ENCODE measurements at places on chromosomes 4 and X.

DNA sequence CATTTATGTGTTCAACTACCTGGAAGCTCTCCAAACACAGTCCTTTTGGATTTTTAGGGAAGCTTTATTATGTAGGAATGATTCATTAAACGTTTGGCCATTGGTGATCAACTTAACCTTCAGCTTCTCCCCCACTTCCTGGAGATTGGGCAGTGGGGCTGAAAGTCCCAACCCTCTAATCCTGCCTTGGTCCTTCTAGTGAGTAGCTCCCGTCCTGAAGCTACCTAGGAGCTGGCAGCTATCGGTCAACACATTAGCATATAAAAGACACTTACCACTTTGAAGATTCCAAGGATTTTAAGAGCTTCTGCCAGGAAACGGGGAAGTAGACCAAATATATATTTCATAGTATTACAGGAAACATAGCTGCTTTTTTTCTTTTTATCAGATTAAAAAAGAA is 69.7 kb downstream of the MCUB start:
- DNase-seq, result no peak

GRCh38 chr4:78764498-78764961 is 11.6 kb upstream of the BMP2K start:
- DNase-seq, result no peak

- DNase-seq, result no peak
Observed at GRCh38 chr4:72857787-72858186, 211.7 kb downstream of the COX18 start.

DNA sequence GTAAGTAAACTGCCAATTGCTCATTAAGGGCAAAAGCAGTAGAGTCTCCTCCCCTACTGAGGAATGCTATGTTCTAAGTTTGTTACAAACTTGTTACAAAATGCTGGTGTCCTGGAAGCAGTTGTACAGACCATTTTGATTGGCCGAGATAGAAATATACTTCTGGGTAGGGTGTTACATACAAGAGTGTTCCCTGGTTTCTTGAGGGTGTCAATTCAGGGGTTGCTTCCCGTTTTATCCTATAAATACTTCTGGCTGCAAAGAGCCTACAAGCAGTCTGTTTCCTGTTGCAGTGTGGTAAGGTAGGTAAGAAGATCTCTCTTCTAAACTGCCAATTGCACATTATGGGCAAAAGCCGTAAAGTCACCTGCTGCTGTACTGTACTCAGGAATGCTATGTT is 5.7 kb downstream of the TRPC5OS start:
- DNase-seq, result no peak

DNA sequence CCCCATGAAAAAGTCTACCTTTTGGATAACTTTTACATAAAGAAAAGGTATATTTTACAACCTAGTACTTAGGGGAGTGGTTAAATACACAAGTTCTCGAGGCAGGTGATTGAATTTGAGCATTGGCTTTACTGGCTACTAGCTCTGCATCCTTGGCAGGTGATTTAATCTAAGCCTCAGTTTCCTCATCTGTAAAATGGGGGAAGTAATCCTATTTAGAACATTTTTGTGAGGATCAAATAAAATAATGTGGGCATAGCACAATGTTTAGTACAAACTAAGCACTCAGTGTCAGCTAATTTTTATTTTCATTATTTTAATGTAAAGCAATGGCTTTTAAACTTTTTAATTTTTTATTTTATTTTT is 102.9 kb downstream of the CEP135 start:
- DNase-seq, result no peak

GRCh38 chr4:25984266-25984665 is 70.2 kb downstream of the SMIM20 start:
- DNase-seq, result no peak

- no peak for DNase-seq
Observed at GRCh38 chr4:25110527-25111329, 49.5 kb downstream of the SEPSECS start.

DNA sequence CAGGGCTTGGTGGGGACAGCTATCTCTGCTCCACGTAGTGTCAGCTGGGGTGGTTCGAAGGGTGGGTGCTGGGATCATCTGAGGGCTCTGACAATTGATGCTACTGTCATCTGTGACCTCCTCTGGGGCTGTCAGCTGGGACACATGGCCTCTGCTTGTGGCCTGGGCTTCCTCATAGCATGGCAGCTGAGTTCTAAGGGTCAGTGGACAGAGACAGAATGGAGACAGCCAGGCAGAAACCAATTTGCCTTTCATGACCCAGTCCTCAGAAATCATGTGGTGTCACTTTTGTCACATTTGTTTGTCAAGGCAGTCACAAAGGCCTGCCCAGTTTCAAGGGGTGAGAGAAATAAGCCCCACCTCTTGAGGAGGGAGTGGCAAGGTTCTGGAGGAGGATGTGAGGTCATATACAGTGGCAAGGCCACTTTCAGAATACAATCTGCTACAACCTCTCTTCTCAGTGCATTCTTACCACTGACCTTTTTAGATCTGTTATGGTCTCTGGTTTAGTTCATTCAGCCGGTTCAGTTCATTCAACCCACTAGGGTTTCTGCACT is 103.6 kb upstream of the BCOR start:
- DNase-seq, result no peak

DNA sequence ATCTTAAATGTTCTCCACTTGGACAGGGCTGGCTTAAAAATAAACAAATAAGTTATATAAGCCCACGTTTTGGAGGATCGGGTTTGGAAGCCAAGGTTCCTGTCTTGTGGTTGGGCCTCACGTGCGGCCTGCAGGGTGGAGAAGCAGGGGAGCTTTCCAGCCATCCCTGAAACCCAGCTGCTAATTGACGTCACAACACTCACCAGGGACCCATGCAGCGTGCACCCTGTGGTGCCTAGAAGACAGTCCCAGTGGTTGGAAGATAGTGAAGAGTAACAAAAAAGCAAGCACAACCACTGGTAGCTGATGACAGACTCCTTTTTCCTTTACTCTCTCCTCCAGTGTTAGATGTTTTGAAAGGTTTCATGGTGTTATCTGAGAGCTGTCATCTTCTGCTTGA is 142.0 kb upstream of the RBPJ start:
- DNase-seq, result no peak

DNA sequence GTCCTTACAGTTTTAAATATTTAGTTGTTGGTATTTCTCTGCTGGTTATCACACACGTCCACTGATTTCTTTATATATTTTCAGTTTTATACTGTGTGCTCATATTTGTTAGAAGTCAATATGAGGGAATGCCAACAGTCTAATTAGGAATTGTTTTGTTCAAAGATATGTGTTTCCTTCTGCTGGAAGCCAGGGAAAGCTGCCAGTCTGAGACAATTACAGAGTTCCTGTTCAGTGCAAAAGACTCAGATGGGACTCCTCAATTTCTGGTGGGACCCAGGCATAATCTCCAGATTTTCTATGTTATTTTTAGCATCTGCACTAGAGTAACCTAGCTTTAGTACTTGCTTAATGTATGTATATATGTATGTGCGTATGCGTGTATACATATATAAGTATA is 486.0 kb downstream of the GRID2 start:
- DNase-seq, result no peak

DNA sequence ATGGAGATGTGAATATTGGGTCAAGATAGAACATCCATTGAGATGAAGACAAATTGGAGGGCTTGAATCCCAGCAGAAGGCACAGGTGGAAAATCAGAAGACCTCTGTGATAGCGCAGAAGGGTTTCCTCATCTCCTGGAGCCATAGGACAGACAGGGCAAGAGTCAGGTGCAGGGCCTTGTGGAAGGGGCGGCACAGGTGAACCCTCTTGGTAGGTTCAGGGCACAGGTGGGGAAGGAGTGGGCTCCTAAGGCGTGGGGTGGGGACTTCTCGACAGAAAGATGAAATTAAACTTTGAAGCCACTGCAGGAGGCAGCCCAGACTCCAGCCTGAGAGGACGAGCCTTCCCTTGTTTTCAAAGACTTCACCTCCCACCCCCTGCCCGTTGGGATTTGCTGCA is 9.3 kb upstream of the RGS12 start:
- no peak for DNase-seq

GRCh38 chr4:146073517-146073916 is 102.0 kb upstream of the LSM6 start:
- peak; percentile 5 for DNase-seq

- DNase-seq, result no peak
Observed at GRCh38 chr4:128775477-128775876, 34.0 kb upstream of the JADE1 start.

- DNase-seq, result no peak
Observed at GRCh38 chrX:150935467-150935866, 37.0 kb upstream of the CD99L2 start.

- DNase-seq, result no peak
Observed at GRCh38 chrX:97260679-97261078, 377.0 kb downstream of the RPA4 start.

DNA sequence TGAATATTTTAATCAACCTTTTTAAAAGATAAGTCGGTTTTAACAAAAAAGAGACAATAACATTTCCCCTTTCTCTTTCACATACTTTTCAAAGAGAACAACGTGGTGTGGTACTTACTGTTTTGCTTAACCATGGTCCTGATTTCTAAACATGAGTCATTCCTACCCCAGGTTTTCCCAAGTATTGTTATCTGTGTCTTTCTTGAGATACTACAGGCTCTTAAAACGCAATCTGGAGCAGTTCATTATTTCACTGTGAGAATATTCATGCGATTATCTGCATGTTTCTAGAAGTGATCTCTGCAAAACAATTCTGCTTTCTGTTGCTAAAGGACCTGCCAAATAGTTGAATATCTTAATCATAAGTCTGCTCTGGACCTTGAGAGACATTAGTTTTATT is 127.3 kb downstream of the TENM3 start:
- no peak for DNase-seq

- peak; percentile 86 for DNase-seq
Observed at GRCh38 chr4:113368056-113368455, 318.6 kb downstream of the ANK2 start.

- no peak for DNase-seq
Observed at GRCh38 chr4:185171373-185172071, 28.5 kb downstream of the SLC25A4 start.

DNA sequence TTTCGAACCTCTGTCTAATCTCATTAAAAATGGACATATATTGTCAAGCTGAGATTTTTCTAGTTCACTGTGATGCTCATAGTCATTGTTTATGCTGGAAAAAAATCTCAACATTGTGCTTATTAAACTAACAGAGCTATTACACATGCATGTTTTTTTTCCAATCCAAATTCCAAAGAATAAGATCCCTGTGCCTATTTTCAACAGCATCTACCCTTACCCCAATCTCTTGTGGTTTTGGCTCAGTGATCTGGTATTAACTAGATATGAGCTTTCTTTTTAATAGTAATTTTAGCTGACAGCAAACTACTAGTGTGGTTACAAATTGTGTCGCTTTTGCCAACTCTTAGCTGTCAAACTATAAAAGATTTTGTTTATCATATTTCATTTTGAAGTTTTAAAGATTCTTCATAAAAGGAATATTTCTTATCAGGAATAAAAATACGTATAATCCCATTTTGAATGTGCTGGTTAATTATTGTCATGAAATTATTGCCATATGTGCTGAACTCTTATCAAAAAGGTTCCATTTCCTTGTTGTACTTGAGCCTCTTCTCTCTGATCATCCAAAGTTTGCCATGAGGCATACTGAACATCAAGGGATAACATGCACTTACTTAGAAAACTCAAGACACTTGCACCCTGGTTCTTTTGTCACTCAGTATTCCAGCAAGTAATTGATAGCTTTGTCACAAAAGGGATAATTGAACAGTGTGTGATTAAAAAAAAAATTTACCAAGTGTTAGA is 241.2 kb downstream of the ARHGAP24 start:
- peak; percentile 20 for DNase-seq

GRCh38 chrX:10728806-10729389 is 108.5 kb upstream of the MID1 start:
- no peak for DNase-seq

- DNase-seq, result no peak
Observed at GRCh38 chr4:24816797-24817196, 21.4 kb downstream of the SOD3 start.

DNA sequence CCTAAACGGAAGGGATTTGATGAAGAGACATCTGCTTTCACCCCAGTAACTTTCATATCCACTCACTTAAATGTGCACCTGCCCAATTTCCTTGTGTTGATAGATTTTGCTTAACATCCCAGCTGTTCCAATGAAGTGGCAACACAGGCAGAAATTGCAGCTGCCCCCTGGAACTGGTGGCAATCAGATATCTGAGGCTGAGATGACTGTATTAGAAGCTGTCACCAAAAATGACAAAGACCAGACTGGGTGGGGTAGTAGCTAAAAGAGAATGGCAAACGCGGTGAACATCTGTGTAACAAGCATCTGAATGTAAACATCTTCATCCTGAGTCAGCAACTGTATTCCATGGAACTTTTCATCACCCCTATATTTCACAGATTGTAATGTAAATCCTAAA is 17.1 kb downstream of the GABRA2 start:
- no peak for DNase-seq

GRCh38 chr4:152166567-152166966 is 369.3 kb downstream of the FBXW7 start:
- no peak for DNase-seq

DNA sequence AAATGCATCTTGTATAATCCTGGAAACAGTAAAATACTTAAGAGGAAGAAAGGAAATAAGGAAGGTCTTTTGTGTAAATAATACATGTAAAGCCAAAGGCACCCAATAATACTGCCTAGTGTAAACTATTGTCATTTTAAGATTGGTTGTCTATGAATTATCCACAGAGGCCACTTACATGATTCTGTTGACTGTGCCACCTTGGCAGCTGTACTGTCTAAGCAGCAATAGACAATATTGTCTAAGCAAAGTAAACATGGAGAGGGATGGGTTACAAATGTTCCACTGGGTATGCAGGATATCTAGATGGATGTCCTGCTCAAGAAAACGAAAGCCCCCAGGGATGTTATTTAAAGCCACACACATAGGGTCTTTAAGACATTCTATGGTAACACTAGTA is 19.4 kb downstream of the BEND4 start:
- no peak for DNase-seq

GRCh38 chrX:28981952-28982351 is 394.7 kb downstream of the IL1RAPL1 start:
- DNase-seq, result no peak

GRCh38 chr4:20462426-20463175 is 210.9 kb downstream of the SLIT2 start:
- DNase-seq, result no peak

DNA sequence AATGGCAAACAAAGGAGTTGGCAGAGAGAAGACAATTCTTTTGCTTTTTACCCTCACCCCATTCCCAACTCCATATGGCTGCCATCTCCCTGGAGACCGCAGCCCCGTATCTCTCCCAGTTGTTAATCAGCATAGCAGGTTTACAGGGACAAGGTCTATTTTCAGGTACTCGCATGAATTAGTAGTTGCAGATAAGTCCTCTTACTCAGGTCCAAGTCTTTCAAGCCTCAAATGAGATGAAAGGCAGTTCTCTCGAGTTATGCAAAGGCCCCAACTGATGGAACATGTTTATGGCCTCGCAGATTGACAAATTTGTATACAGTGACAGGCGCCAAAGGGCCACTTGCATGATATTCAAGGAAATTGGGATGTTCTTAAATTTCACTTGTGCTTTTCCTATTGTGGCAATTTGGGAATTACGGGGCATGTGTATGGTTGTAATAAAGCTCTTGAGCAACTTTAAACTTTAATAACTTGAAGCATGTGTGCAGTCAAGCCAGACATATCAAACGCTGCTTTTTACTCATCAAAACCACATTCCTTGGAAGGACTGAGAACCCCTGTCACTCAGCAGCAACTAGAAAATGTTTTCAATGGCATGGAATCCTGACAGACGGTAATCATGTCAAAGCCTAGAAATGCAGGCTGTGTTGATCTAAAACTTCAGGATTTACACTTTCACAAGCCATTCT is 45.1 kb downstream of the KDR start:
- DNase-seq, result peak; percentile 52

GRCh38 chr4:1349359-1350168 is 2.6 kb downstream of the UVSSA start:
- DNase-seq, result no peak

All from fibroblast of skin of left quadriceps (primary cell).